ENCODE measurements at places on chromosomes 7 and 10. TPM values are rescaled to one million over a fixed set of nuclear protein-coding genes. Genes with fewer than 3 reads are reported as not detected.

HOGA1 gene
- total RNA-seq = 1.5 TPM

TFEC gene
- under 0.01 TPM for total RNA-seq

WDR91 gene
- total RNA-seq = 20.9 TPM

RBP3 gene
- not detected for total RNA-seq

ANKRD30A gene
- total RNA-seq = not detected

LIPM gene
- total RNA-seq = not detected

CLCN1 gene
- under 0.01 TPM for total RNA-seq

ASIC3 gene
- total RNA-seq = 0.12 TPM

PDSS1 gene
- total RNA-seq = 2.1 TPM

NUTM2A gene
- 0.49 TPM for total RNA-seq

ATRNL1 gene
- 0.65 TPM for total RNA-seq

SCIN gene
- total RNA-seq = 1.1 TPM

CFAP70 gene
- 1.3 TPM for total RNA-seq

SERPINE1 gene
- 290 TPM for total RNA-seq

TRUB1 gene
- total RNA-seq = 25.0 TPM

IFIT1 gene
- total RNA-seq = 35.3 TPM

PCLO gene
- total RNA-seq = 0.32 TPM

GNGT1 gene
- total RNA-seq = not detected

AKR1C4 gene
- not detected for total RNA-seq

HECW1 gene
- total RNA-seq = 2.3 TPM

DIP2C gene
- total RNA-seq = 23.0 TPM

MYOZ1 gene
- 0.12 TPM for total RNA-seq

INMT gene
- 0.97 TPM for total RNA-seq

LRRC4 gene
- total RNA-seq = 0.12 TPM

MMD2 gene
- total RNA-seq = not detected

MMP21 gene
- total RNA-seq = not detected

TBXAS1 gene
- 0.32 TPM for total RNA-seq

FEZF1 gene
- total RNA-seq = not detected

ARID5B gene
- 139 TPM for total RNA-seq

OLAH gene
- total RNA-seq = not detected

SLC37A3 gene
- total RNA-seq = 64.1 TPM

ATOH7 gene
- total RNA-seq = not detected

CYP17A1 gene
- total RNA-seq = not detected

CLRN3 gene
- not detected for total RNA-seq

ACTR3C gene
- total RNA-seq = not detected

C10orf62 gene
- total RNA-seq = not detected

GSTO2 gene
- 0.85 TPM for total RNA-seq

GIMAP2 gene
- total RNA-seq = 5.1 TPM

Data from hair follicle dermal papilla cell (primary cell).